ENCODE measurements at places on chromosomes 6 and 20. TPM values are rescaled to one million over a fixed set of nuclear protein-coding genes. Genes with fewer than 3 reads are reported as not detected.
A peak's percentile ranks its signal among the peaks of the same experiment; 100 is the strongest.

The CYP39A1 gene
- polyA plus RNA-seq = 1.5 TPM

- no peak for DNase-seq
These were observed 34.5 kb downstream of the NTSR1 start for GRCh38 chr20:62742979-62743776.

DNA sequence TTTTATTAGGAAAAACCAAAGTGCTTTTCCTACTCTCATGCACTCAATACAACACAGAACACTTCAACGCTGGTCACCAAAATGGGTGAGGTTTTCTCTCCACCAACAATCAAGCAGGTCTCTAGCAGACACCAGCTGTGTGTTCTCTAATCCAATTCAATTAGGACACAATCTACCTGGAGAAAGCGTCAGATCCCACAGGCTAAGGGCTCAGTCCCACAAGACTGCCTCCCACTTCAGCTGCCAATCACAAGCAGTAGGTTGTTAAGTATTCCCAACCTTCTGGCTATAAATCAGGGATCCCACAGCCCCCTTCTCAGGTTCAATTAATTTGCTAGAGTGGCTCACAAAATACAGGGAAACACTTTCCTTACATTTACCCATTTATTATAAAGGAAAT is 47.7 kb downstream of the STMND1 start:
- no peak for DNase-seq

GRCh38 chr6:25007269-25007699 is 71.5 kb upstream of the RIPOR2 start:
- no peak for DNase-seq

The HEY2 gene
- polyA plus RNA-seq = not detected

- DNase-seq = peak; percentile 35
These were observed 442.7 kb upstream of the HS3ST5 start for GRCh38 chr6:114785235-114786127.

The LRRC73 gene
- 0.16 TPM for polyA plus RNA-seq
